ENCODE measurements at places on chromosomes 5 and 9. TPM values are rescaled to one million over a fixed set of nuclear protein-coding genes. Genes with fewer than 3 reads are reported as not detected.

TMC1 gene
- 0.15 TPM for total RNA-seq

PCDHB12 gene
- 1.2 TPM for total RNA-seq

SPATA31C1 gene
- total RNA-seq = not detected

DNA sequence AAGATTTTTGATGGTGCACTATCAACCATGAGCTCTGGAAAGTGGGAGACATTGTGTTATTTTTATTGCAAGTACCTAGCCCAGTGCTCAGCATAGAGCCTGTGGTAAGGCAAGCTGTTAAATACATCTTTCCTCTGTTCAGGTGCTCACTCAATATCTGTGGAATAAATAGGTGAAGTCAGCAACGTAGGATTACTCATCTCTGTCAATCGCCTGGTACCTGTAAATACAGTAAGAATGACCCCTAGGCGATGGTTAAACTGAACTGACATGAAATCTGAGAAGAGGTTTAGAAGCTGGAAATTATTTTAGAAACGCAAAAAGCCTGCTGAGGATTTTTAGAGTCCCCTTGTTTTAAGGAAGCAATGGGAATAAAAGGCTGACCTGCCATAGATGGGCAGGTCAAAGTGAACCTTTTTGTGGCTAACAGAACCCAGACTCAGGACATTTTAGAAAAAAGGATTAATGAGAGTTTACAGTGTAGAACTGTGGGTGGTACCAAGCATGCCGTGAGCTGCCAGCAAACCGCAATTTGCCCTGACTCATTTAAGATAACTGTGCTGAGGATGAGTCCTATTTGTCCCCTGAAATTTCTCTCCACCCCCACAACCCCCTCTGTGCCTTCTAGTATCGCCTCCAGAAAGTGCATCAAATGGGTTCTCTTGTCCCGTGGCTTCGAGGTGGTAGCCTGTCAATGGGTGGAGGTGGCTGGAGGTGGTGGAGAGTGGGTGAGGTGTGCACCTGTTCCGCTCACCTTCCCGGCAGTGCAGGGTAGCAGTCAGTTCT, 375.1 kb downstream of the MED10 start:
- DNase-seq = no peak

DNA sequence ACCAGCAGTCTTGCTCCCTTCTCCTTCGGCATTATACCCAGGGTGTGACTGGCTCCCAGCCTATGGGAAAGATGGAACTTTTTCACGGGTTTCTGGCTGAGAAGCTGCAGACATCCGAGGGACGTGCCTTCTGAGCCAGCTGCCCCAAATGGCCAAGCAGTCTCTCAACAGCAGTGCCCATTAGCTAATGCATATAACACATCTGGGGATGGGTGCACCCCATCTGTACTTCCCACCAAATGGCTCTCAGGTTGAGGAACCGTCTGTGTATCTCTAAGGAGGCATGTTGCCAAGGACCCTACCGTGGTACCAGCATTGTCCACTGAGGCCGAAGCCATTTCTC, 25.0 kb downstream of the C5orf15 start:
- no peak for DNase-seq

Measured in renal cortical epithelial cell (primary cell).